ENCODE measurements at places on chromosomes 16 and 17. TPM values are rescaled to one million over a fixed set of nuclear protein-coding genes. Genes with fewer than 3 reads are reported as not detected.

Gene ARL5C
- total RNA-seq: not detected

Gene METTL2A
- total RNA-seq: 44.9 TPM

GRCh38 chr16:47056688-47057629, 83.5 kb upstream of the DNAJA2 start:
- no peak for DNase-seq

- peak; percentile 41 for DNase-seq
These were observed 71.0 kb upstream of the ATF7IP2 start for GRCh38 chr16:10314811-10315210.

DNA sequence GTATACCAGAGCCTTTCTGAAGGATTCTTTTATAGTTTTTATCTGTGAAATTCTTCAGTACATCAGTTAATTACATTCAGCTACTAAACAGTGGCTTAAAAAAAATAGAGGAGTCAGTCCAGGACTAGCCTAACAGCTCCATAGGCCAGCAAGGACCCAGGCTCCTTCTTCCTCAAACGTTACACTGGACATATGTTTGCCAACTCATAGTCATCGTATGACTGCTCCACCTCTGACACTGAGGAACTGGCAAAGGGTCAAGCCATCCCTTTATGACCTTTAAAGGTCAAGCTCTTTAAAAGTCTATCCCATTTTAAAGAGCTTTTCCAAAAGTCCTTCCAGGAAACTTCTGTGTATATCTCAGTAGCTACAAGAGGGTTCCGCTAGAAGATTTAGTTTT, 36.6 kb downstream of the PHLPP2 start:
- DNase-seq: no peak

Gene PRSS36
- total RNA-seq: 0.72 TPM

GRCh38 chr17:43839670-43840108, 6.7 kb upstream of the MPP3 start:
- DNase-seq: no peak

Gene SPATA22
- not detected for total RNA-seq

- peak; percentile 45 for DNase-seq
These were observed 47.8 kb upstream of the HAS3 start for GRCh38 chr16:69057400-69058378.

Gene MYCBPAP
- 1.2 TPM for total RNA-seq

DNA sequence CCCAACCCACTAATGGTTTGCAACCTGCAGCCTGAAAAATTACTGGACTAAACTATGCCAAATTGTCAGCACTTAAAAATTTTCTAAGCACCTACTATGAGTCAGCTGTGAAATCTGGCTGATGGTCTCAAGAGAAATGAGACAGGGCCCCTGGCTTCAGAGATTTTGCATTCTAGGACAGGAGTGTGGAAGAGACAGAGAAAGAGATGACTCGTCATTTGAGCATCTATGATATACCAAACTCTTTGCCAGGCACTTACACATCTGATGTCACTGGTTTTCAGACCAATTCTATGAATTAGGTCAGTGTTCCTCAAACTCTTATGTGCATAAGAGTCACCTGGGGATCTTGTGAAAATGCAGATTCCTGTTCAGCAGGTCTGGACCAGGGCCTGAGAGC, 44.4 kb downstream of the CLEC19A start:
- no peak for DNase-seq

GRCh38 chr17:83143817-83144231, 64.4 kb downstream of the METRNL start:
- no peak for DNase-seq

Gene FBXW10B
- 1.5 TPM for total RNA-seq

Gene KDM6B
- total RNA-seq: 51.1 TPM

DNA sequence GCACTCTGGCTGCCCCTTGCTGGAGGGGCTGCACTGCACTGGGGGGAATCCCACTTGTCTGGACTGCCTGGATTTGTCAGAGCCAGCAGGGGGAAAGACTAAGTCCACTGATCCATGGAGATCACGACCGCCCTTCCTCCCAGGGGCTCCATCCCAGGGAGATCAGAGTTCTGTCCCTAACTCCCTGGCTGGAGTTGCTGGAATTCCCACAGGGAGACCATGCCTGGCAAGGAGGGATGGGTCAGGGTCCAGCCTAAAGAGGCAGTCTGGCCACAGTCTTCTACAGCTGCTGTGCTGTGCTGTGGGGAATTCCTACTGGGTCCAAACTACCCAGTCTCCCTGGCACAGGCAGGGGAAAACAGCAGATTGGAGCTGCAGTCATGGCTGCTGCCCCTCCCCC, 311.9 kb downstream of the ZFHX3 start:
- no peak for DNase-seq

DNA sequence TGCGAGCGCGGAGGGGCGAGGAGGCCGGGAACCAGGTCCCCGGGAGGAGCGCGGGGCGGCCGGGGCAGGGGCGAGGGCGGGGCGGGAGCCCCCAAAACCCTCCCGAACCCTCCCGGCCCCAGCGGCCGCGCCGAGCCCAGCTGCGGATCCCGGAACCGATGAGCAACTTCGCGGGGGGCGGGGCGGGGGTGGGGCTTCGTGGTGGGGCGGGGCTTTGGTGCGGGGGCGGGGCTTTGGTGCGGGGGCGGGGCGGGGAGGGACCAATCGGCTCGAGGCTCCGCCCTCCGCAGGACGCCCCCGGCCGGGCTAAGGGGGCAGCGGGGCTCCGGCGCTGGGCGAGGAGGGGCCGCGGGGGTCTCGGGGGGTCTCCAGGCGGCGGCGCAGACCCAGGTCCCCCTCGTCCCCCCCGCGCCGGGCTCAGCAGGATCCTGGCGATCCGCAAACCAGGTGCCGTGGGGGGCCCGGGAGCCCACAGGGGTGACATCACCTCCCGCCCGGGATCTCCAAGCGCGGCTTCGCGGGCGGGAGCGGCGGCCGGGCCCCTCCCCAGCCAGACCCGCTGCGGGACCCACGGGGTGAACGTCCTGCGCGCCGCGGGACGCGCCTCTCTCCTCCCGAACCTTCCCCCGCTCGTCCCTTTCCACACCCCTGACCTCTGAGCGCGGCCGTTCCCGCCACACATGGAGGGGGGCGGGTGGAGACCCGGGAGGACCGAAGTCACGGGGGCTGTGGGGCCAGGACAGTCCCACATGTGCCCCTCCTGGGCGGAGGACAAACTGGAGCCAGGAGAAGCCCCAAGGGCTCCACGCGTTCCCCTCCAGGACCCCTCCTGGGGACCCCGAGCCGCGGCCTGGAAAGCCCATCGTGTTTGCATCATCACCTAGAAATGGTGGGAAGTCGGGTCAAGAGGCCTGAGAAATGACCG, at the start of gene ABR:
Gene ABR (minus strand): TSS at position 164 of the 925 bp plus-strand sequence. CDS start 254 bp downstream, outside the sequence.
- DNase-seq: no peak

Gene SCN4A
- 0.79 TPM for total RNA-seq

- DNase-seq: no peak
These were observed 11.3 kb downstream of the TIMM22 start for GRCh38 chr17:1008008-1008761.

Gene CACNG5
- 0.88 TPM for total RNA-seq

Gene UTS2R
- 0.52 TPM for total RNA-seq

DNA sequence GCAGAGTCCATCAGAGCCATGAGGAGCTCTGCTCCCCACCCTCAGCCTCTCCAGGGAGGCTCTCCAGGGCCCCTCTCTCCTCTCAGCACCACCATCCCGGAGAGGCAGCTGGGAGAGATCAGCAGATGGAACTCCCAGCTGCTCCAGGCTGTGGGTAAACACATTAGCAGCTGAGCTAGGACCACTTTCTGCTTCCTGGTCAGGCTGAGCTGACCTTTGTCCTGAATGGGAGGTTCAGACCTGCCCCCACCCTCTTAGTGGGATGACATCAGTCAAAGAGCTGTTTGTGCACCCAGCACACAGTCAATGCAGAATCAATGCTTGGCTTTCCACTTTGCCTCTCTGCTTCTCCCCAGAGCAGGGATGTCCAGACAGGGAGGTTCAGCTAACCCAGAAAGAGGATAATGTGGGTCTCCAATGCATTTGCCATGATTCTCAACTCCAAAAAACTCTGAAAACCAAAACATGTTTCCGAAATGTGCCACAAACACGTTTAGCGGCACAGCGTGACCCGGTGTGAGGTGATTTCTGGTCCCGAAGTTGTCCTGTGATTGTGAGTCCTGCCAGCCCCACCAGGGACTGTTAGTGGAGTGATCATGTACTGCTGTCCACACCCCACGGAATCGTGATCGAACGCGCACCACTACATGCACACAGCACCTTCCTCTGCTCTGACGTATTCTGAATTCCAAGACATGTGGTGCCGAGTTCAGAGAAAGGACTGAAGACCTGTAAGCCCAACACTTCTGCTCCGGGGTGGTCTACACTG, 6.7 kb downstream of the GPR142 start:
- no peak for DNase-seq

Gene EFCAB5
- 2.6 TPM for total RNA-seq

DNA sequence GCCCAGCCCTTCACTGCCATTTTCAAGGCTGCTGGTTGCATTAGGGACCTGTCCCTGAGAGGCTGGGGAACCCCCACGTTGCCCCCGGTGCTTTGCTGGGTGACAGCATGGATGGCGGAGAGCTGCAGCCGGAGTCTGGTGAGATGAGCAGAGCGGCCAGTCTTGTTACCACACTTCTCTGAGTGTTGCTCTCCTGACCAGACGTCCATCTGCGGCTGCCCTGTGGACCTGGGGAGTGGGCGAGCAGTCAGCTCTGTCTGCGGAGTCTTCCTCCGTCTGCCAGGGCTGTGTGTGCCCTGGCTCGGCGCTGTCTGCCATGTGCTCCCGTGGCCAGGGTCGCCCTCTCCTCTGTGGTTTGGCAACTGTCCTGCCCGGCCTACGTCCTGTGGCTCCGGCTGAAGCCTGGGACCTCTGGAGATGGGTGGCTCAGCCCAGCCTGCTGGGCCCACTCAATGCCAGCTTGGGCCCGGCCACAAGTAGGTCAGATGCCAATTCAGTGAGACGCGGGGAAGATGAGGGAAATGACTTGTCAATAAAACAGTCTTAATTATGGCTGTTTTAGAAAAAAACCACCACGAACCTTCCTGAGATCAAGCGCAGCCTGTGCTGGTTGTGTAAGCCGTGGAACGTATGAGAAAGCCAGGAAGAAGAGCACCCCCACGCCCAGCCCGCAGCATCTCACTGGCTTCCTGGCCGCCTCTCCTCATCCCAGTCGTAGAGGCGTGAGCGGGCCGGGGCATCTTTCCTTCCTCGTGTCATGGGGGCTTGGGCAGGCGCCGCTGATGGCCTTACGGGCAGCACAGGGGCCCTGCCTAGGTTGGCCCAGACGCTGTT, 7.9 kb downstream of the KCTD5 start:
- DNase-seq: no peak

Gene PNPO
- total RNA-seq: 14.6 TPM

Gene SOX9
- total RNA-seq: 37.5 TPM

GRCh38 chr17:29168079-29168758, 12.0 kb downstream of the MYO18A start:
- no peak for DNase-seq

GRCh38 chr17:30336369-30337171, 2.7 kb upstream of the TMIGD1 start:
- peak; percentile 73 for DNase-seq

Gene UNC13D
- 0.37 TPM for total RNA-seq

GRCh38 chr17:8409966-8410882, 12.6 kb upstream of the RNF222 start:
- peak; percentile 93 for DNase-seq

GRCh38 chr16:11152677-11153331, 103.2 kb downstream of the SOCS1 start:
- no peak for DNase-seq

Data from A673 (cell line).